NCI-H2081 (cell line): ENCODE measurements at places on chromosomes 1 and 21.

DNA sequence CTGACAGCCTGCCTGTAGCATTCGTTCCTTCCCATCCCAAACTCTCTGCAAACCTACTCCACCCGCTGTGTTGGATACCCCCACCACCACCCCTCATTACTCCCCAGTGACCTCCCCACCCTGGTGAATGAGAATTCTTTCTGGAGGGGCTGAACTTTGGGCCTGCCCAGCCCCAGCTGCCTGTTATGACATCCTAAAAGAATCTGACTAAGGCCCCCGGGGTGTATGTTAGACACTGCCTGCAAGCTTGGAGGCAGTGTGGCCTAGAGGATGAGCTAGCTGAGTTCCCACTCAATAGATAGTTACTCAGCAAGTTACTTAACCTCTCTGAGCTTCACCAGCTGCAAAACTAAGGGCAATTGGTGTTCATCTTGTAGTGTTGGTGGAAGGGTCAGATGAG lies 110.2 kb upstream of the FGGY start:
- no peak for DNase-seq

- no peak for DNase-seq
These were observed 21.8 kb upstream of the GORAB start for GRCh38 chr1:170510163-170510562.

DNA sequence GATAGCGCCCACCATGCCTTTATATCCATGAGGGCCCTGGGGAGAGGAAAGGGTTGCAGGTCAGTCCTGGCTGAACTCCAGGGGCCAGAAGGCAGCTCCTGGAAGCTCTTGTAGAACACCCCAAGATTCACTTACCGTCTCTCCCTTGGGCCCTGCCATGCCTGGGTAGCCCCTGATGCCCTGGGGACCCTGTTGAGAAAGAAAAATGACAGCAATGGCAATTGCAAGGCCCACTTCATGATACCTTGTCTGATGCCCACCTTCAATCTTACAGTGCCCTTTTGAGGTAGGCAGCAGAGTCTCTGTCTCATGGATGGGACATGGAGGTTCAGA lies 7.0 kb downstream of the COL9A2 start:
- no peak for DNase-seq

- DNase-seq = no peak
These were observed 401.5 kb downstream of the PTPRC start for GRCh38 chr1:199040076-199040905.

DNA sequence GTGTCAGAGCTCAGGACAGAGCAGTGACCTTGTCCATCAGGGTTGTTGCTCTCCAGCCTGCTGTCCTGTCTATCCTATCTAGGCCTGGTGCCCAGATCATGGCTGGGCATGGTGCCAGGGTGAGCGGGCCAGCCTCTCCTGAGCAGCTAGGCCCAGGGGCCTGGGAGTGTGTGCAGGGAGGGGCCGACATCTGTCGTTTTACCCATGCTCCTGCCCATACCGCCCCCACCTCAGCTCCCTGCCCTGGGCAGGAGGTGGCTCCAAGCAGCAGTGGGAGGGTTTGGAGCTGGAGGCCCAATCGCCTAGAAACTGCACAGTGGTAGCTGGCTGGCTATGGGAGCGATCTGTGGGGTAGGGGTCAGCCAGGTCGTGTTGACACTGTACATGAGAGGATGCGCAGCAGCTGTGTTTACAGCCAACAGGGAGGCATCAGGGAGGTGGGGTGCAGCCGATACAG lies 6.5 kb downstream of the INSRR start:
- DNase-seq = peak; percentile 91

DNA sequence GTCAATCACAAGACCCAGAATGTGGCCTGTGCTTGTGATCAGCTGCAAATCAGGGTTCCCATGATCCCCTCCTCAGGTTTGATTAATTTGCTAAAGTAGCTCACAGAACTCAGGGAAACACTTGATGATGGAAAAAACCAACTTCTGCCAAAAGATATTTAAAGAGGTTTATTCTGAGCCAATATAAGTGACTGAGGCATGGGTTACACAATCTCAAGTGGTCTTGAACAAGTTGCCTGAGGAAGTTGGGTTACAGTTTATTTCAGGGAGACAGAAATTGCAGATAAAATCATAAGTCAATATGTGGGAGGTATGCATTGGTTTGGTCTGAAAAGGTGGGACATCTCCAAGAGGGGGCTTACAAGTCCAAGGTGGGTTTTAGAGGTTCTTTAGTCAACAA lies 243.1 kb downstream of the S1PR1 start:
- no peak for DNase-seq

DNA sequence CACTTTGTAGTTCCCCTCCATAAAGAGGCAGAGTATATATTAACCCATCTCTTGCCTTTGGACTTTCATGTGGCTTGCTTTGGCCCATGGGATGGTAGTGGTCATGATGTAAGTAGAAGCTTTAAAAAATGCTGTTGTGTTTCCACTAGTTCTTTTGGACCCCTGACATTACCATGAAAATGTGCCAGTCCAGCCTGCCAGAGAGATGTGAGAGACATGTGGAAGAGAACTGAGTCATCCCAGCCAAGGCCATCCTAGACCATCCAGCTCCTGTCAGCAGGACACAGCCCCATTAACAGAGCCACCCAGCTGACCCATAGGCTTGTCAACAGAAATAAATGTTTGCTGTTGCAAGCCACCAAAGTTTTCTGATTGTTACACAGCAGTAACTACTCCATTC lies 3.9 kb upstream of the CD101 start:
- no peak for DNase-seq

- DNase-seq = no peak
These were observed at the start of gene MEF2D for GRCh38 chr1:156500543-156500792. MEF2D (minus strand) TSS chr1:156500775; CDS start chr1:156483292, 17,483 bp downstream.

DNA sequence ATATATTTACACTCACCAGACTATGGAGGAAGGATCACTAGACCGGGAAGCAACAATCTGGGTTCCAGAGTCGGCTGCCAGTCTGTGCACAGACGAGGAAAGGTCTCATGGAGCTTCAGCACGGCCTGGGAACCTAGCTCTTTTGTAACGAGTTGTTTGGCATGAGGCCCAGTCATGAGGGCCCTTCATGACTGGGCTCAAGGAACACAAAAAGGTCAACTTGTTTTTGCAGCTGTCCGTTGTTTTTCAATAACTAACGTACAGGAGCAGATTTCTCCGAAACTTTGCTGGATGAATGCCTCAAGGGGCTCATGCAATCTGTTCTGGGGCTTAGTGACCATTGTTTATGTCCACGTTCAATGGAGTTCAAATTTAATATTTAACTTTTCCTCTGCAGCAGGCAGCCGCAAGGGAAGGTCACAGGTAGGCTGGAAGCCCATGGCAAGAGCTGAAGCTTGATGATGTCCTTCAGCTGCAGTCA lies 5.9 kb upstream of the STUM start:
- DNase-seq = no peak

GRCh38 chr1:196070940-196071339 lies 537.3 kb downstream of the KCNT2 start:
- DNase-seq = no peak

- DNase-seq = no peak
These were observed 24.0 kb upstream of the HYI start for GRCh38 chr1:43477716-43478115.

DNA sequence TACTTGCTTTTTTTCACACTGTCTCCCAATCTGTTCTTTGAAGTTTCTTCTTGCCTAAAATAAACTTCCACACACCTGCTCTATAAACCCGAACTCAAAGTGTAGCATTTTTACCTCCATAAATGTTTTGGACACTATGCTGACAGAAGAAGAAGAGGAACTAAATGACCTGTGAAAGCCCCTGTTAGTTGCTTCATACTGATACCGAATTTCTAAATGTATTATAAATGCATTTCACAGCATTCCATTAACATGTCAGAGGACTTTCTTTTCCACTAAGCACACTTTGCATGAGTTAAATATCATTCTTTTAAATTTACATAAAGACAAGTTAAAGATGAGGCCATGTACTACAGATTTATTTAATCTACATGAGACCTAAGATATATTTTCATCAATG lies 281.0 kb downstream of the SMYD3 start:
- no peak for DNase-seq
